ENCODE measurements at places on chromosomes 3 and 15.

- peak; percentile 22 for DNase-seq
Observed at GRCh38 chr15:66085128-66085527, 168.4 kb downstream of the MEGF11 start.

DNA sequence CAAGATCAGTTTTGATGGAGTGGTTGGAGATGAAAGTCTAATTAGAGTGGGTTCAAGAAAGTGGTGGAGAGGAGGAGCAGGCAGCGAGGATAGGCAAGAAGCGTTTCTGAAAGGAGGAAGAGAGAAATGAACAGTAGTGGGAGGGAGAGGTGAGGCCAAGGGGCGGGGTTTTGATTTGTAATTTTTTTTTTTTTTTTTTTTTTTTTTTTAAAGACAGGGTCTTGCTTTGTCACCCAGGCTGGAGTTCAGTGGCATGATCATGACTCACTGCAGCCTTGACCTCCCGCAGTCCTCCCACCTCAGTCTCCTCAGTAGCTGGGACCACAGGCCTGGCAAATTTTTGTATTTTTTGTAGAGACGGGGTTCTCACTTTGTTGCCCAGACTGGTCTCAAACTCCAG lies 36.6 kb downstream of the MRAS start:
- DNase-seq = peak; percentile 33

- DNase-seq = no peak
Observed at GRCh38 chr3:30691944-30692343, 85.5 kb downstream of the TGFBR2 start.

GRCh38 chr15:40929660-40930429 lies 705 bp downstream of the DLL4 start:
- no peak for DNase-seq

DNA sequence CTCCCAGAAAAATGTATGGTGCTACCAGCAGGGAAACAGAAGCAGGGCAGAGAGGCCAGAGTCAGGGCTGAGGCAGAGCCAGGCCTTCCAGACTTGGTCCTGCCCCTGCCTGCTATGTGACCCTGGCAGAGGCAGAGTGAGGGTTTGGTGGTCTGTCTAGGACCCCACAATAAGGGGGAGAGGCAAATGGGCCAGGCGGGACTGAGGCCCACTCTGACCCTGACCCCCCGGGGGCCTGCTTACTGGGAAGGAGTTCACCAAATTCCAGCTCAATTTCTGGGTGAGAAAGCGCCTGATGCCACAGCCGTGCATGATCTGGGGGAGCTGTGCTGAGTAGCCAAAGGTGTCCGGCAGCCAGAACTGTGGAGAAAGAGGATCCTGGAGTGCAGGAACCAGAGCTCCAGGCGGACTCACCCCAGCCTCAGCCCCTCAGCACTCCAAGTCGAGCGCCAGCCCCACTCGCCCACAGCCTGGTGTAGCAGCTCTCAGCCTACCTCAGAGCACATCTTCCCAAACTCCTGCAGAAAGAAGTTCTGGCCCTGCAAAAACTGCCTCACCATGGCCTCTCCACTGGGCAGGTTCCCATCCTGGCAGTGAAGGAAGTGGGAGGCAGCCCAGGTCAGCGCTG lies 6.9 kb downstream of the MAN2C1 start:
- no peak for DNase-seq

DNA sequence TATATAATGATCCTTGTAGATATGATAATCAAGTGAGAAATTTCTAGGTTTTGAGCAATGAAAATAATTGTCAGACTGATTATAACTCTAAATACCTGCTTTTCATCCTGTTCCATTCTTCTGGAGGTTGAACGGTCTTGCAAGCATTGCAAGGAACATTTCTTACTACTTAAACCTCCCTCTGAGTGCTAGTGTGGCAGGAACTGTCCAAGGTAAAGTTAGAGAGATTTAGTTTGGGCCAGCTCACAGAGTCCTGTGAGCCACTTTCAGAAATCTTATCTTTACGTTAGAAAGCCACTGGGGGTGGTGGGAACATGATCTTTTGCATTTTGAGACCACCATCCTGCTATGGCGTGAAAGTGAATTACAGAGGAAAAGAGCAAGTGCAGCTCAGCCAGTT lies 121.1 kb upstream of the NPHP3 start:
- no peak for DNase-seq

DNA sequence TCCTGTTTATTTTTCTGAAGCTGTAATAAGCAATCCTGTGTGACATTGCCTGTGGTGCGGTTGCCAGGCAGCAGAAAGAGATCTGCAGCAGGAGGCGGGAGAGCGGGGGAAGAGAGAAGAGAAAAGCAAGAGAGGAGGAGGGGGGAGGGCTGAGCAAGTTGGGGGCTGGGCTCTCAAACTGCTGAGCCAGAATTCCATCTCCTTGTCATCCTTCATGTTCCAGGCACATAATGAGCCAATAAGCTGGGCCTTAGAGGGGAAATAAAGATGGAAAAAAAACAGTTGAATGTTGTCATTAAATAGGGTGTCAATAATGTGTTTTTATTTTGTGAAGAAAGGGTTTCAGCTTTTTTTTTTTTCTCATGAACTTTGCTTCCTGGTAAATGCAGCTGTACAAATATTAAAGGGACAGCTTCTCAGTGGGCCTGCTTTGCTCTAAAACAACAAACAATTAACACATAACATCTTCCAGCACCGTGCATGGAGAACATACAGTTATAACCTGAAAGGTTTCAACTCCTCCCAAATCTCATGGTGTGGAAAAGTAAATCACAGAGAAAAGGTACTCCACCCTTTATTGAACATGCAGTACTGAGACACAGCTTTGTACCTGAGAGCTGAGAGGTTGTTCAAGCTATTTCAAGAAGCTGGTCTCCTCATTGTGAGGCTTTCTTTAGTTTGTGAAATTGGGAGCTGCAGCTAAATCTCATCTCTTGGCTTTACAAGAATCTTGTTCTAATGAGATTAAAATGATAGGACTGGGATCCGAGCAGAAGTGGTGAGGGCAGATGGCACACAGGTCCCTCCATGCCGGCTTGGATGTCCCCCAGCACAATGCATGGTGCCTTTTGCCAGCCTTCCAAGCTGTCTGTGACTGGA lies 451.1 kb upstream of the KCNMB2 start:
- DNase-seq = peak; percentile 93

GRCh38 chr3:151168269-151169094 lies 34.5 kb downstream of the GPR171 start:
- peak; percentile 84 for DNase-seq

DNA sequence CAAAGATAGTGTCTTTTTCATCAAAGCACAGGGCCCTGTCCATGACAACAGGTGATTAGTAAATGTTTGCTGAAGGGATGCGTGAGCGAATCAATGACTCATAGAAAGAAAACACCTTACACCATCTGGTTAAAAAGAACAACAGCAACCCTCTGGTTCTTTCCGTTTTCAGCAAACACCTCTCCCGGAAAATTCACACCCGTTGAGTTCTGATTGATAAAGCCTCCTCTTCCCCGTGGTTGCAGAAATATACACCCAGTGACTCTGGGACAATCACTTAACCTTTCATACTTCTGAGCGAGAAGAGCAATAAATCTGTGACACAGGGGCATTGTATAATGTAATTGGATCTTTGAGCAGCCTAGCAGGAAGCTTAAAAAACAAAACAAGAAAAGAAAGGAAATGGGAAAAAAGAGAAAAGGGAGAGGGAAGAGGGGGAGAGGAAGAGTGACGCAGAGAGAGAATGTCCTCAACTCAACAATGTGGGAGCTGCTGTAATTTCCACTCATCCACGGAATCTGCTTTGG lies 37.6 kb downstream of the ADAMTS9 start:
- DNase-seq = no peak

All from sigmoid colon (tissue), 7 donors.